Non-pigmented ciliary epithelial cell (primary cell): ENCODE measurements at places on chromosomes 1 and 21.

DNA sequence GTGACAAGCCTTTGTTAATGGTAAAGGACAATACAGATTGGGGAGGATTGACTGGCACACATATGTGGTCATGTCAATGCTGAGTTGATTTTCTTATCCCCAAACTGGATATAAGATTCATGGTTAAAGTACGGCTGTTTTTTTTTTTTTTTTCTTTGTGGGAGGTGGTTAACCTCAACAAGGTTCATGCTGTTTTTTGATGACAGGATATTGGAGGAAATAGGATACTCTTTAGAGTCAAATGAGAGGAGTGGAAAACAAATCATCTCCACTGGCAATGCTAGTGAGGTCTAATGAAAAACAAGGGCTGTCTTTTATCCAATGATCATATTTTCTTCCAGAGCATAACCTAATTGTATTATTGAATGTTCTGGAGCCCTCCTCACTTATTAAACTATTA is 140.2 kb downstream of the FAM78B start:
- DNase-seq = no peak

GRCh38 chr1:168504064-168504837 is 39.5 kb downstream of the XCL2 start:
- DNase-seq = no peak

GRCh38 chr1:108554682-108555427 is 5.0 kb upstream of the EEIG2 start:
- no peak for DNase-seq

DNA sequence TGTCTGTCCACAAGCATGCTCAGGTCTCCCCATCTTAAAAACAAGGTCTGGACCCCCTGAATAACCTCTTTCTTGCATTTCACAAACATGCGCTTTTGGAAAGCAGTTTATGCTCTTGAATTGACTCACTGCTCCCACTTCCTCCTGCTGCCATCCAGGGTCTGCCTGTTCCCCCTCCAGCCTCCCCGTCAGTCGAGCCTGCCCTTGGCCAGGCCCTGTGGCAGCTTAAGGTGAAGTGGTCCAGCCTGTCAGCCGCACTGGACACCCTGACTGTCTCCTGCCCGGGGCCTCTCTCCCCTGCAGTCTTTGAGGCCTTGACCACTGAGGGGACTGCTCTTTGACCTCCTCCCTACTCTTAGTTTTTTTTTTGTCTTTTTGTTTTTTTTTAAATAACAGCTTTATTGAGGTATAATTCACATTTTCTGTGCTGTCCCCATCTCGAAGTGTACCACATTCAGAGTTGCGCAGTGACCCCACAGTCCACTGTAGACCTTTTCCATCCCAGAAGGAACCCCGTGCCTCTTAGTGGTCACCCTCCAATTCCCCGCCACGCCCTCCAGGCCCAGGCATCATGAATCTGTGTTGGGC is 18.3 kb downstream of the GPR137B start:
- no peak for DNase-seq

GRCh38 chr1:238141353-238141752 is 250.6 kb upstream of the ZP4 start:
- no peak for DNase-seq

DNA sequence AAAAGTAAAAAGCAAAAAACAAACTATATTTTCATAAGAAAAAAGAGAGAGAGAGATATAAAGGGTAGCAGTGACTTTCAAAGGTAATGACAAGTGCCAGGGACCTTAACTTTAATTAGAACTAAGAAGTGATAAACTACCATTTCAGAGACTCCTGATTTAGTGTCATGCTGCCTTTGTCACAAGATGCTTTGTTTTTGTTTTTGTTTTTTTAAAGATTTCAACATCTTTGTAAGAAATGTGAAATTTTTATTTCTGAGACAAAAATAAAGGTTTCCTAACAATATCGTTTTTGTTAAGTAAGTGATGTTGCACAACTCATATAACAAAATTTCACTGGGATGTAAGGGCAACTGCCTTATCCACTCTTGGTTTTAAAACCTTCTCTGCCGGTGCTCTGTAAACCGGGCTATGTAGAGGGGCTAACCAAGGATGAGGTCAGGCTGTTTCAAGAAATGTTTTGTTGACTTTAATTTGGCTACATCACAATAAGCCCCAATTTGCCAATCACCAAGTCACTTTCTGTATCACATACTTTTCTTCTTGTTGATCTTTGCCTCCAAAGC is 35.2 kb upstream of the SYT2 start:
- no peak for DNase-seq

- DNase-seq = no peak
These were observed 4.0 kb downstream of the USP24 start for GRCh38 chr1:55210990-55211801.

- DNase-seq = no peak
These were observed 290.9 kb downstream of the SIPA1L2 start for GRCh38 chr1:232339073-232339472.

GRCh38 chr1:51295926-51296325 is 34.4 kb downstream of the TTC39A start:
- DNase-seq = no peak

DNA sequence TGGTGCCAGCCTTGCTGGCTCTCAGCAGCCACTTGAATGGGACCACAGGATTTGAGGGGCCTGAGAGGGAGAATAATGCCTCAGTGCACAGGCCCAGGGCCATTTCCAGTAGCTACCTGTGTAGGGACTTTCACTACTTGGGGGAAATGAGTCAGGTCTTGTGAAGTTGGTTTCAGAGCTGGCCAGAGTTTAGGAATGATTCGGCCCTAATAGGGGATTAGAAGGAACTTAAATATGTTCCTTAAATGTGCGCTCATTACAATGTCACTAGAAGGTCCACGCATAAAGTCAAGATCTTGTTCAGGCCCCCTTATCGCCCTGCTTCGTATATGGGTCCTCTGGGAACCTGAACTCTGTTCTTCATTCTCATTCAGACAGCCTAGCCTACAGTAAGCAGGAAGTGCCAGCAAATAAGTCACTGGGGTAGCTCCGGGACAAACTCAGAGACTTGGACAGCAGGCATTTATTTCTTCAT is 5.6 kb upstream of the AKR1A1 start:
- no peak for DNase-seq

DNA sequence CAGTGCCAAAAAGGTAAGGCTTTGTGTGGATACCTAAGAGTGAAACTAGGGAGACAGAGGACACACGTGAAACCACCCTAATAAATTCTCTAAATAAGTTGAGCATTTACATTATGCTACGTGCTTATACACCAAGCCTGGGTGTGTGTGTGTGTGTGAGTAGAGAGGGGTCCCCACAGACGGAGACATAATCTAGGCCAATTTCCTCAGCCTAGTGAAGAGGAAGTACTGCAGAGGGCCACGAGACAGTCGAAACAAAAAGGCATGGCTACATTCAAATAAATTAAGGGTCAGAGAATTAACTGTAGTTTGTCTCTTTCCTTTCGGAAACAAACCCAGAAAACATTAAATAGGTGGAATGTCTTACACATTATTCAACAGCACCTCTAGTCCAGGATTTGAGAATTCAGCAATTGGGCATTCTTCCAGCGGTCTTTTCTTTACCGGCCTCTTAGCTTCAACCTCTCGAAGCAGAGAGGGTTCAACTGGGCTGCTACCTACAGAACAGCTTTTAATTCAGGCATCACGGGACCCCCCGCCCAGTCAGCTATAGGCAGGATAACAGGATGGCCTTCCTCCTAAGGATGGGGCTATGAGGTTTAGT is 75.0 kb downstream of the DESI2 start:
- no peak for DNase-seq

DNA sequence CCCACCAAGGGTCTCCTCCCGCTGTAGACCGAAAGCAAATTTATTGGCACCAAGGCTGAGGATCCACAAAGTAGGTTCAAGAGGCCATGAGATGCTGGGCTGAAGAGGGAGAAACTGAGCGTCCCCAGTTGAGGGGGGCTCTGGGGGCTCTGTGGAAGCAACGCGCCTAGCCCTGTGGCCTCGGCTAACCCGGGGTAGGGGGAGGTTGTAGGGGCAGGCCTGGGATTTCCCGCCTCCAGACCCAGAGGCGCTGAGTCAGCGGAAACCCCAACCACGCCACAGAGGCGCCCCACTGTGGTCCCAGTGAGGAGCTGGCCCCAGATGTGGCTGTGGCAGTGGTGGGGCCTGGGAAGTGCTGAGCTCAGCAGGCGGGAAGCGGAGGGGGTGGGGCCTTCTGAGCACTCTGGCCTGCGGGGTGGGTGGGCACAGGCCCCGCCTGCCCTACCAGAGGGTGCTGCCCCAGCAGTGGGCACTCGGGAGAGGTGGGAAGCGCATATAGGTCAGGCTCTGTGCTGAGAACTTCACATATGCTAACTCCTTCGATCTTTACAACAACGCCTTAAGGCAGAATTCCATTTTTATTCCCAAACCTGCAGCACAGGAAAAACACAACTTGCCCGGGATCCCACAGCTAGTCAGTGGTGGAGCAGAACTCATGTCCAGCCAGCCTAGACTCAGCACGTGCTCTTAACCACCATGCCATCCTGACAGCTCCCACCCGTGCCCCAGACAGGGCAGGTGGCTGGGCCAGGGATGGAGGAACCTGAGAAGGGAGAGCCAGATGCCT is 1.5 kb upstream of the COL16A1 start:
- DNase-seq = no peak

GRCh38 chr1:167612587-167613385 is 17.2 kb upstream of the RCSD1 start:
- no peak for DNase-seq

DNA sequence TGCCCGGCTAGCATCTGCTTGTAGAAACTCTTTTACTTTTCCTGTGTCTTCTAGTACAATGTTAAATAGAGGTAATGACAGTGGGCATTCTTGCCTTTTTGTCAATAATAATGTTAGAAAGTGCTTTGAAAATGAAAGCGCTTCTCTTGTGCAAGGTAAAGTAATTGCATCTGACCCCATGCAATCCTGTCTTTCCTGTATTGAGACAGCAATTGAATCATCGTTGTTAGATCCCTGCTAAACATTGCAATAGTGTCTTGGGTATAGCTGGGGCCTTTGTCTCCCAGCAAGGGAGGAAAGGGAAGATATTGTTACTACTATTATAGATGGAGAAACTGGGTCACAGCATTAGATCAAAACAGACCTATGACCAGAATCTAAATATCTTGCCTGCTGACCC is 80.9 kb downstream of the TLR5 start:
- no peak for DNase-seq

DNA sequence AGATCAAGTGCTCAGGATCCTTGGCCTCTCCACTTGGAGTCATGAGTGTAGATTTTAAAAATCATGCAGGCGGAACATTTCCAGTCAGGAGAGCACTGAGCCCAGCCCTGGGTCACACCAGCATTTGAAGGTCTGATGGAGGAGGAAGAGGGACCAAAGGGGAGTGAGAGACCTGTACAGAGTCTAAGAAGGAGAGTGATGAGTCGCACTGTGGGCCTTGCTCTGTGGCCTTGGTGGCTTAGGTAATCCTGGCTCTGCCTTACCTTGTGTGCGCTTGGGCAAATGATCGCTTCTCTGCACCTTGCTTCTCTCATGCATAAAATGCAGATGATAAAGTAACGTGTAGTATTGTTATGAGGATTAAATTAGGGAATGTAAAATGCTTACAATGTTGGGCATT is 225.3 kb downstream of the SDCCAG8 start:
- no peak for DNase-seq

GRCh38 chr21:41210426-41211059 is 42.6 kb downstream of the BACE2 start:
- no peak for DNase-seq

- DNase-seq = no peak
These were observed 69.0 kb upstream of the DIRAS3 start for GRCh38 chr1:68119445-68119844.

DNA sequence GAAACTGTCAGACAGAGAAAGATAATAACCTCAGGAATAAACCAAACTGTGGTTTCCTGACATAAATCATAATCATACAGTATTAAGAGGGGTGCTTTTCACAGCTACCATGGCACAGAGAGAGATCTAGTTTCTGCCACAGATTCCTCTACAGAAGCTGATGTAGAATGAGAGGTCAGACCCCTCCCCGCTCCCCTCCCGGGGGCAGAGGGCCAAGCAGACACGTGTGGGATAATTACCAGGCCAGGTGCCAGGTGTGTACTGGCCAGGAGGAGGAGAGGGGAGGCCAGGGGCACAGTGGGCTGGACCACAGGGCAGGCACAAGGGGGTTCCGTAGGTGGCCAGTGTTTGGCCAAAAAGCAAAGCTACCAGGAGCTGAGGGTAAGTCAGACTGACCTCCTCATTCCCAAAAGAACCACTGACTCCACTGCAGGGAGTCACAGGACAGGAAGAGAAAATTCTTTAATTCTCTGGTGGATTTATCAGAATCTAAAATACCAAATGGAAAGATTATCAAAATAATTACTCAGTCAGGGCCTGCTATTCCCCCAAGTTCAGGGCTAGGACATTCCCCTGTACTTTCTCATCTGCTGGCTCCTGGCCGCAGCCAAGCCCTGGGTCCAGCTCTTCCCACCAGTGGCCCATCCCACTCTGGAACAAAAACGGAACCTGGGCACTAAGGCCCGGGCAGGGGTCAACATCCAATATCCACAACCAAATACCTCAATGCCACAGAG is 30.0 kb downstream of the C2CD2 start:
- no peak for DNase-seq

- DNase-seq = no peak
These were observed 33.9 kb downstream of the OLFML2B start for GRCh38 chr1:161989786-161990185.

GRCh38 chr1:214524824-214525223 is 26.6 kb downstream of the PTPN14 start:
- DNase-seq = no peak

DNA sequence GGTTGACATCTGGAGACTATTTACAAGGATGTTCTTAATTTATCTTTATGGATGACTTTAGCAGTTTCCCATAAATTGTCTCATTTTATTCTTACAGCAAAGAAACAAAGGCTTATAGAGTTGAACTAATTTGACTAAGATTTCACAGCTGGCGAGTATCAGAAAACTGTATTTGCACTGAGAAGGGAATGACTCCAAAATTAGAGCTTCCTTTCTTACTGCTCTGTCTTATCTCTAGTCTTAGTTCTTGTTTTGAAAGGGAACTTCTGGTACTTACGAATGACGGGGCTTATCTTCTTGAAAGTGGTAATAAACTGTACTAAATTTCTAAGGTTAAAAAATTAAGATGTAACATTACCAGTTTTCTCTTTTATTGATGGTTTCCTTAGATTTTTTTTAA is 13.6 kb downstream of the CNST start:
- DNase-seq = no peak
